Dermis blood vessel endothelial cell (primary cell): ENCODE measurements at places on chromosomes 6 and 20. TPM values are rescaled to one million over a fixed set of nuclear protein-coding genes. Genes with fewer than 3 reads are reported as not detected.
A peak's percentile ranks its signal among the peaks of the same experiment; 100 is the strongest.

- DNase-seq = peak; percentile 76
These were observed 27.0 kb downstream of the EDEM2 start for GRCh38 chr20:35120012-35120701.

DNA sequence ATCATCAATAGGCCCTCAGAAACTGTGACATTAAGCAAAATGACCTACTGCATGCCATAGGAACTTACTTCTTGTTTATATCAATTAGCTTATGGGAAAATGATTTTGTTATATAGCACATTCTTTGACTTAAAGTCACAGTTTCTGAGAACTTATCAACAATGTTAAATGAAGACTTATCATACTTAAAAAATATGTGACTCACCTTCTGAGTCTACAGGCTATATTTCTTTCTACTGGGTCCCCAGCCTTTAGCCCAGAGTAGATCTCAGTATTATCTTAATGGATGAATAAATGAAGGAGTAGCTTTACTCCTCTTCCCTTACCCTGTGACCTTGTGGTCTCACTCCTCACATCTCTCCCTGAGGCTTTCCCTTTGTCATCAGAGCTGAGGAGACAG is 180.2 kb downstream of the MAFB start:
- no peak for DNase-seq

DNA sequence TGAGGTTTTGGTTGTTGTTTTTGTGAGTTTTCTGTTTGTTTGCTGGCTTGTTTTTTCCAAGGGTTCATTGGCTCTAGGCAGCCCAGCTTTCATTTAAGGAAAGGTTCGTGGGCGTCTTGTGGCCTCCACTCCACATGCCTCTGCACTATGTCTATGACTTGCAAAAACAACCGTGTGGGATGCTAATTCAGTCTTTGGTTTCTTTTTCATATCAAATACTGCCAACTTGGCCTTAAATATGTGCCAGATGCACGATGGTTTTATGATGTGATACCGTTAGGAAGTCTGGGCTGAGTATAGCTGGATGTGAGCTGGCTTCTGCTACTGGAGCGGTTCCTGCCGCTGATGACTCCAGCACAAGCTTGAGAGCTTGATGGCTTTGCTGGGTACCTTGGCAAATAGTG is 96.3 kb downstream of the BMP2 start:
- no peak for DNase-seq

GRCh38 chr6:168866534-168866933 is 387.1 kb downstream of the THBS2 start:
- DNase-seq = no peak

- no peak for DNase-seq
These were observed 608.1 kb downstream of the QKI start for GRCh38 chr6:164022632-164023031.

- no peak for DNase-seq
These were observed 1226.1 kb downstream of the GRIK2 start for GRCh38 chr6:102619585-102619984.

DNA sequence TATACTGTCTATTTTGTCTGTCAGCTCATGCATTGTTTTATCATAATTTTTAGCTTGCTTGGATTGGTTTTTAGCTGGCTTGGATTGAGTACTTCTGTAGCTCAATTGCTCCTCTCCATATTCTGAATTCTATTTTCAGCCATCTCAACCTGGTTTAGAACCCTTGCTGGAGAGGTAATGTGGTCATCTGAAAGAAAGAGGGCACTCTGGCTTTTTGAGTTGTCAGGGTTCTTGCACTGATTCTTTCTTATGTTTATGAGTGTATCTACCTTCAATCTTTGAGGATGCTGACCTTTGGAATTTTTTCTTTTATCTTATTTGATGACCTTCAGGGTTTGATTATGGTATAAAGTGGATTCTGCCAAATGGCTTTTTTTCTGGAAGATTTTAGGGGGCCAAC is 632.7 kb upstream of the ID4 start:
- no peak for DNase-seq

DNA sequence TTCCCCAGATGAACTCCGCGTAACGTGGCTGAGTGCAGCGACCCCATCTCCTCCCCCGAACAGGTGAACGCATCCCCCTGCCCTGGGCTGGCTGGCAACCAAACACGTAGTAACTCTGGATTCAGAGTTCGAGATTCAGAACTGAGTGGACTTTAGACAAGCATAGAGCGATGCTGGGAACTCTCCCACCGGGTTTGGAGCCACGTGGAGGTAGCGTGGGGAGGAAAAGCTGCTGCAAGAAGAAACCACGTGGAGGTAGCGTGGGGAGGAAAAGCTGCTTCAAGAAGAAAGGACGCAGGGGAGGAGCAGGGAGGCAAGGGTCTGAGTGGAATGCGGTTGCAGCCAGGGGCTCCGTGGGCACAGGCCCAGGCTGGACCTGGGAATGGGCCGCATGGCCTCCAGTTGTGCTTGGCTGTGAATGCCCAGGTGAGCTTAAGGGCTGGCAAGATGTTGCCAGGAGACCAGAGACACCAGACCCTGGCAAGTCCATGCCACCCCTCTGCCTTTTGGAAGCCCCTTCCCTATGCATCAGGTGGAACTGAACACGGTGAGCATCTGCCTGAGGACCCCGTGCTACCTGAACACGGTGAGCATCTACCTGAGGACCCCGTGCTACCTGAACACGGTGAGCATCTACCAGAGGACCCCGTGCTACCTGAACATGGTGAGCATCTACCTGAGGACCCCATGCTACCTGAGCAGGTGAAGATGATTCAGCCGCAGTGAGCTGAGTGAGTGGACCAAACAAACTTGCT is 118.0 kb upstream of the FRMD1 start:
- no peak for DNase-seq

- no peak for DNase-seq
These were observed 192.7 kb upstream of the CNR1 start for GRCh38 chr6:88358846-88359245.

DNA sequence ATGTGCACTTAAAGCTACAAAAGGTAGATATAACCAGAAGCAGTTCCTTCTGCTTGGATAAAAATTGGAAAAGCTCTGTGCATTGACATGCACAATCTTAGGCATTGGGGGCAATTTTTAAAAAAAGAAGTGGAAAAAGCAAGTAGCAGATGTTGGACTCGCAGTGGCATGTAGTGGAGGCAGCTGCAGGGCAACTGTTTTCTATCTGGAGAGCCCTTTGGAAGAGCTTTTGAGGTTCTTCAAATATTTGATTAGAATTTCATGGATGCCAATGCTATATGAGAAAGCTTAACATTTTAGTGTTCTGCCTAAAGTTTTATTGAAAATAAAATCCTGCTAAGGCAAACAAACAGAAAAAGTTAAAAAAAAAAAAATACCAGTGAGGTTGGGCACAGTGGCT is 388.3 kb upstream of the RNF217 start:
- no peak for DNase-seq

DNA sequence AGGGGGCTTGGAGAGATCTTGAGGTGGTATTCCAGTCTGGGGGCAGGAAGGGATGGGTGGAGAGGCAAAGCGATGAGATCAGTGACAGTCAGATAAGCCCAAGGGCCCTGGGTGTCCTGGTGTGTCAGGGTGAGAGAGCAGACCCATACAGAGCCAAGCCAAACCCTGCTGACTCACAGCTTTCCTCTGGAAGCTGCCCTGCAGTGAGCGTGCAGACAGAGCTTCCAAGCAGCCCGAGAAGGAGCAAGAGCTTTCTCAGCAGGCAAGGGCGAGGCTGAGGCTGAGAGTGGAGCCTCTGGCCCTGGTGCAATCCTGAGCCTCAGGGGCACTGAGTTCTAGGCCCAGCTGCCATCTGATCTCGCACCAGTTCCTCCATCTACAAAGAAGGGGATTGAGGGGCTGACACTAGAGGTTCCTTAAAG is 91.1 kb upstream of the HIVEP1 start:
- peak; percentile 40 for DNase-seq

GRCh38 chr6:2097464-2097863 is 147.9 kb downstream of the GMDS start:
- no peak for DNase-seq

- DNase-seq = no peak
These were observed 382.5 kb downstream of the TAF4 start for GRCh38 chr20:61682996-61683681.

DNA sequence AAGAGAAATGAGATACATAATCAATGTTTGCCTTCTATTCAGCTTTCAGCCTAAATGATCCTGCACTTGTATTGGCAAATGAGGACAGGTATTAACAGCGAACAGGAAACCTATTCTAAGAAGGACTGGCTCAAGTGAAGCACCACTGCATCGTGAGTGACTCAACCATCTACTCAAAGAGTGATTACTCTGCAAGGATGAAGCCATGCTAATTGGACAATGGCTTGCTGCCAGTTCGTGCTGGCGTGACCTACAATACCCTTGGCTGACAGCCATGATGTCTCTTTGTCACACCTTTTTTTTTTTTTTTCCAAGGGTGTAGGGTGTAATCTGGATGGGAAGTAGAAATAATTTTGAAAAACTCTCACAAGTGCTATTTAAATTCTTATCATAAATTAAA is 104.9 kb downstream of the GJA10 start:
- peak; percentile 77 for DNase-seq

- DNase-seq = no peak
These were observed 173.1 kb upstream of the KCNK16 start for GRCh38 chr6:39495640-39496039.

- no peak for DNase-seq
These were observed 290.5 kb upstream of the ZFP64 start for GRCh38 chr20:52482044-52482443.

- no peak for DNase-seq
These were observed 364.9 kb upstream of the RSPO3 start for GRCh38 chr6:126753606-126754005.

DNA sequence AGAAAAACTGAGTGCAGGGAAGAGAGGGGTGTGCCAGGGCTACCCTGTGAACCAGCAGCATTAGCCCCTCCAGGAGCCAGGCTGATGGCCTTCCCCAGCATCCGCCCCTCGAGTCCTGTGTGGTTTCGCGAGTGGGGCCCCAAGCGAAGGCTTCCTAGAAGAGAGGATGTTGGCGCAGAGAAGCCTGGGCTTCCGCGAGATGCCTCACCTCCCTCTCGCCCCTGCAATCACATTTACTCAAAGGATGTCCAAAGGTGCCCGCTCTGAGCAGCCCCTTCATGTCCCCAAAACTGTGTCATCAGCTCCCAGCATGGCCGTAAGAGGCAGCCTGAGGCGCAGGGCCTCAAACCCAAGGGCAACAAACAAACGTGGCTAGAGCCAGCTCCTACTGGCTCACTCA is 111.7 kb downstream of the PREX1 start:
- no peak for DNase-seq

GRCh38 chr6:150799276-150799805 is 66.2 kb upstream of the MTHFD1L start:
- DNase-seq = no peak

- DNase-seq = peak; percentile 97
These were observed 39.0 kb downstream of the GMPR start for GRCh38 chr6:16277101-16277981.

- DNase-seq = no peak
These were observed 61.6 kb downstream of the MDGA1 start for GRCh38 chr6:37636116-37636515.

- DNase-seq = peak; percentile 1
These were observed 149.0 kb upstream of the FUT9 start for GRCh38 chr6:95866732-95867131.

DNA sequence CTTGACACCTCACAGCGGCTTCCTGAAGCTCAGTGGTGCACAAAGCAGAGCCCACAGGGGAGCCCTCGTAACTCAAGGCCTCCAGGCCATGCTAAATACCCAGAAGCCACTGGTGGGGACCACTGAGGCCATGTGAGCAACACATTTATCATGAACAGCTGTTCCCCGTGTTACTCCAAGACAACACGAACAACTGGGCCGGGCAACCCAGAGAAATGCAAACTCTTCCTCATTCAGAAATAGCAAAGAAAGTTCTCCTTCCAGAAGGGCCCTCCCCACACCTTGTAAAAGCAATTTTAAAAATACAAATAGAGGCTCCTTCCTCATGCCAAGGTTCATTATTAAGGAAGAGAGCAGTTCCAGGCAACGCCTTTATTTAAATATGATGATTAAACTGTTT is 36.3 kb upstream of the SLCO4A1 start:
- no peak for DNase-seq

- peak; percentile 56 for DNase-seq
These were observed 4.1 kb upstream of the PREX1 start for GRCh38 chr20:48831718-48832404.

- DNase-seq = no peak
These were observed 207.8 kb downstream of the TTLL2 start for GRCh38 chr6:167532410-167533288.

DNA sequence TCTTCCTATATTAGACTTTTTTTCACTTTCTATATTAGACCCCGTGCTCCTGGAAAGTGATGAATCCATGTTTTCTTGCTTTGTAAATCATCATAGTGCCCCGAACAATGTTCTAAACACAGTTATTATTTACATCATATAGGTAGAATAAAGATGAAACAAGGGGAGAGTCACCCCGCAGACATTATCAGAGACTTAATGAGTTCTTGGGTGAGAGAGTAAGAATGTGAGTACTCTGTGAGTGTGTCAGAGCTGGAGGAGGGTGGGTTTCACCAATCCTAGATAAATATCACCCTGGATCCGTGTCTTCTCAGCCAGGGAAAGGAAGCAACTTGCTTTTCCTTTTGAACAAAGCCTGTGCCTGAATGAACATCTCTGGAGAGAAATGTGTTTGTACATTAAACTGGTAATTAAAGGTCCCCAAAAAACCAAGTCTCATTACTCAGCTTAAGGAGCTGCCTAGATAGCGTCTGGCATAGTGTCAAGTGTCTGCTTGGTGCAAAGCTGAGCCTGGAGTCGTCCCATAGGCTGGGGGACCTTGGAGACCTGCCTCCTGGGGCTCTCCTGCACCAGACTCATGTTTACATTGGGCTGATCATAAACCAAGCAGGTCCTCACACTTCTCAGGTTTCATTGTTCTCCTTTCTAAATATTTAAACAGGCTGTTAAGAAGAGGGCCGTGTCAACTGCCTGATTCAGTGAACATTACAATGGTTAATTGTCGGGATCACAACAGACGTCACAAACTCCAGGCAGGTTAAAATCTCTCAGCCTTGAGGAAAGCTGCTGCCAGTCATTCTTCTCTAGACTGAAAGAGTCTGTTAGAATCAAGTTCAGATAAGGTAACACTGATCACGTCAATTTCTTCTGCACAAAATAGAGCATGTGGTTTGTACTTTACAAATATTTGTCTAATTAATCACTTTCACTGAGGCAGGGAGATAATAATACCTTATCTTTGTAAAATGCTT is 179.7 kb upstream of the MYLIP start:
- DNase-seq = peak; percentile 37

DNA sequence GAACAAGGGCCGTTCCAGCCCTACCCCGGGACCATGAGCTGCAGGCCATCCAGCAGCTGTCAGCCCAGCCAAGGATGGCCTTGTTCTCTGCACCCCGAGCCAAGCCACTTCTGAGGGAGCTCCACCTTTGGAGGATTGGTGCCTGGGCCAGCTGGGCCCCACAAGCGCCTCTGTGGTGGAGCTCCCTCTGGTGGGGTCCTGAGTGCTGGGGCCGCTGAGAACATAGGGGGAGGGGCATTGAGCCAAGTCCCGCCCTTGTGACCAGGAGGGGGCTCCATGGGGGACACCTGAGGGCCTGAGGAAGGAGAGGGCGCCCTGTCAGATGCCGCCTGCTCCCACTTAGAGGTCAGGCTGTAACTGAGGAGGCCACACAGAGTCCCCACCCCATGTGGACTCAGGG is 43.2 kb downstream of the YTHDF1 start:
- DNase-seq = peak; percentile 29

LAMA5 gene
- 55.8 and 127 TPM in 2 replicates for total RNA-seq

OXT gene
- total RNA-seq = not detected in 2 replicates

CCN5 gene
- not detected in 2 replicates for total RNA-seq

TUBB1 gene
- total RNA-seq = not detected in 2 replicates

TCP11 gene
- 0.28 and 0.68 TPM in 2 replicates for total RNA-seq

PRSS16 gene
- total RNA-seq = 0.14 TPM in 1 of 2 replicates, not detected in the other

PRND gene
- total RNA-seq = 0.74 and 2.2 TPM in 2 replicates
